ENCODE measurements at places on chromosomes 4 and X.

DNA sequence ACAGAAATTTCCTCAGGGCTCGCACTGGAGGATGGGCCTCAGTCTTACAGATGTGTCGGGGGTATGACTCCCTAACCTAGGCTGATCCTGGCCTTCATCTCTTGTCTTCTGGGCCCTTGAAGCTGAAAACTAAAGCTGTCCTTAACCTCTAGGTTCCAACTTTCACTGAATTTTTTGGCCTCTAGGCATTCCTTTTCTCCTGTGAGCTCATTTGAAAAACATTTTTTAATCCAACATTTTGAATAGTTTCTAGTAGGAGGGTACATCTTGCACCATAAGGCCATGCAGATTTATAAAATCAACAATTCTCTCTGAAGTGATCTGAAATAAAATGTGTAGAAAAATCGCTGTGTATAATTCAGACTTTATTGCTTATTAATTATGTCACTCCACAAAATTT lies 19.7 kb downstream of the RWDD4 start:
- no peak for DNase-seq

GRCh38 chr4:102623622-102624021 lies 122.5 kb downstream of the NFKB1 start:
- no peak for DNase-seq

DNA sequence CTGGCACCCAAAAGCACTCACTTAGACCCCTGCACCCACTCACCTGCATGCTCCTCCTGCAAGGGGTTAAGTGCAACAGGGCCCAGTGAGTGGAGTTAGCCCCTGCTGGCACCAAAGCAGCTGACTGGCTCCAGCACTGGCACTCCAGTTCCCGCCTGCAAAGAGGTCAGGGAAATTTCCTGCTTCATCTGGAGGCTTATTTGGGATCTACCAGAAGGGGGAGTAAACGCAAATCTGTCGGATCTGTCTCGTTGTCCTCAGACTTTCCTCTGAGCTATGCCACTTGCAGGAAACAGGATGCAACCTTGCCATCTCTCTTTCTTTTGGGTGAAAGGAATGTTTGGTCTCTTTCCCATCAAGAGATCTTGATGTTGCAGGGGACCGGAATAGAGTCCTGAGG lies 435.6 kb downstream of the PCDH10 start:
- DNase-seq: no peak

DNA sequence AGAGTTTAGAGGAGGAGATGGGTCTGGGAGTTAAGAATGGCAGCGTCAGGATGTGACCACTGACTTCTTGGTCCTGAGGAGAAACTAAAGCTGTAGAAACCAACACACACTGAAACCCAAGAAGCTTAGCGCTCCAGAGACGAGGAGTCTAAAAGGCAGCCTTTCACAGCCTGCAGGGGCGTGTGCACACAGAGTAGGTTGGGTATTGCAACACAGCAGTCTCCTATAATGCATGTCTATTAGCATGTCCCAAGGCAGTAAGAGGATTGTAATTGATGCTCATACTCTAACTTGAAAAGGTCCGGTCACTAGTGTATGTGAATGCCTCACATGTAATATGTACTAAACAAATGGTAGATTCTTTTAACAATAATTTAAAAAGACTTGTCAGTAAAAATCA lies 57.4 kb downstream of the PTTG2 start:
- no peak for DNase-seq

GRCh38 chr4:125390126-125390525 lies 75.4 kb downstream of the FAT4 start:
- DNase-seq: no peak

All from stimulated activated CD4-positive, alpha-beta T cell treated with anti-CD3 and anti-CD28 coated beads, Interleukin-12 subunit alpha, Interleukin-12 subunit beta, amount 100 ng/mL, for 4 hours (primary cell).